CD4-positive, alpha-beta T cell treated with Interleukin-17A for 1 hour (primary cell): ENCODE measurements at places on chromosomes 5 and 9.

DNA sequence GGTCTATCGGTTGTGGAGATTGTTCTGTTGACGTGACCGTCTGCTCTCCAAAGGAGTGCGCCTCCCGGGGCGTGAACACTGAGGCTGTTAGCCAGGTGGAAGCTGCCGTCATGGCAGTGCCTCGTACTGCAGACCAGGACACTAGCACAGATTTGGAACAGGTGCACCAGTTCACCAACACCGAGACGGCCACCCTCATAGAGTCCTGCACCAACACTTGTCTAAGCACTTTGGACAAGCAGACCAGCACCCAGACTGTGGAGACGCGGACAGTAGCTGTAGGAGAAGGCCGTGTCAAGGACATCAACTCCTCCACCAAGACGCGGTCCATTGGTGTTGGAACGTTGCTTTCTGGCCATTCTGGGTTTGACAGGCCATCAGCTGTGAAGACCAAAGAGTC lies 128.9 kb upstream of the DMRT1 start:
- no peak for DNase-seq

GRCh38 chr9:120569556-120569955 lies 10.4 kb downstream of the CDK5RAP2 start:
- no peak for DNase-seq

- no peak for DNase-seq
These were observed 28.2 kb downstream of the BAAT start for GRCh38 chr9:101356619-101357018.

GRCh38 chr9:109653470-109653869 lies 126.5 kb upstream of the PALM2AKAP2 start:
- DNase-seq, result no peak

DNA sequence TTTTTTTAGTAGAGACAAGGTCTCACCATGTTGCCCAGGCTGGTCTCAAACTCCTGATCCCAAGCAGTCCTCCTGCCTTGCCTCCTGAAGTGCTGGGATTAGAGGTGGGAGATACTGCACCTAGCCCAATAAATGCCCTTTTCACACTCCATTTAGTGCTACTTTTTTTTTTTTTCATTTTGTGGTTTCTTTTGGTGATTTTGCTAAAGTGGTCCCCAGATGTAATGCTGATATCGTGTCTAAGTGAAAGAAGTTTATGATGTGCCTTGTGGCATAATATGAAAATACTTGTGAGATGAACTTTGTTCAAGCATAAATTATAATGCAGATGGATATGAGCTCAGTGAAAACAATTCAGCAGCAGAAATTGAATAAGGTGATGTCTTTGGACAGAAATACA lies 227.4 kb downstream of the ARHGAP26 start:
- DNase-seq, result no peak

DNA sequence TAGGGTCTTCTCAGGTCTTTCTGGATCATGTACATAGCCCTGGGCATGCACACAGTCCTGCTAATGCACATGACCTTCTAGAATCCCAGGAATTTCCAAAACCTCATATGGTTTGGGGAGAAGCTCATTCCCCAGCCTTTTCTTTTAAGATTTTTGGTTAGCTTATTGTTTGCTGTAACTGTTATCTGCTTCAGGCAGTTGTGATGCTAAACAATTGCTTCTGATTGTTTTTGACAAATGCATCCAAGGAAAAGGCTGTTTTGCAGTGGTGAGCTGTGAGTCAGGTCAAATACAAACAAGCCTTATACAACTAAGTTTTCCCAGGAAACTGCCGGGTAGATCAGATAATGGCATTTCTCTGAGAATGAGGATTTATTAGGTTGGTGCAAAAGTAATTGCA lies 32.7 kb downstream of the SMC5 start:
- no peak for DNase-seq

DNA sequence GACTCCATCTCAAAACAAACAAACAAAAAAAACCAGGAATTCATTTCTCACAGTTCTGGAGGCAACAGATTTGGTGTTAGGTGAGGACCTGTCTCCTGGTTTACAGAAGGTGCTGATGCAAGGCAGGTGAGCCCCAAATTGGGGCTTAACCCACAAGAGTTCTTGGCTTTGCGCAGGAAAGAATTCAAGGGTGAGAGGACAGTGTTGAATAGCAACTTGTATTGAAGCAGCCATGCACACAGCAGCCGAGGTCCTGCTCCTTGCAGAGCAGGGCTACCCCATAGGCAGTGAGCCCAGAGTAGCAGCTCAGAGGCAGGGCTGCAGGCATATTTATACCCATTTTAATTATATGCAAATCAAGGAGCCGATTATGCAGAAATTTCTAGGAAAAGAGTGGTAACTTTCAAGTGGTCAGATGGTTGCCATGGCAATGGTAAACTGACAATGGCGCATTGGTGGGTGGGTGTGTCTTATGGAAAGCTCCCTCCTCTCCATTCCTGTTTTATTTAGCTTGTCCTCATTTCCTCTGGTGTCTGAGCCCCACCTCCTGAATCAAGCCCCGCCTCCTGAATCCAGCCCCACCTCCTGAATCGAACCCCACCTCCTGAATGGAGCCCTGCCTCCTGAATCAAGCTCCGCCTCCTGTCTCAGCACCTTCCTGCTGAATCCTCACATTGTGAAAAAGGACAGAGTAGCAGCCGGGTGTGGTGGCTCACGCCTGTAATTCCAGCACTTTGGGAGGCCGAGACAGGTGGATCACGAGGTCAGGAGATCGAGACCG lies 34.5 kb upstream of the COL5A1 start:
- DNase-seq, result no peak

DNA sequence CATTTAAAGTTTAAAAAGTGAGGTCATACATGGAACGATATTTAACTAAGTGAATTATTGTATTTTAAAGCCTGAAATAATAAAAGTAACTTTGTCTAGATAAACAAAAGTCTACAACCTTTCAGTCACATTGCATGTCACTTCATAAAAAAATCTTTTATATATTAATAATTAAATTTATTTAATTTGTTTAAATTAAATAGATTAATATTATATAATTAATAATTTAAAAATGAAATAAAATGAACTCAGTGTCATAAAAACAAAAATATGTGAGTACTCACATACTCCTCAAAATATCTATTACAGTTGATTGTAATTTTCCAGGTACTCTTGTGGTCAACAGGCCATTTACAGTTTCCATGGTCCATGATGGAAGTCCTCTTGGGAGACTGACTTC lies 11.2 kb downstream of the GABRG2 start:
- DNase-seq, result no peak

DNA sequence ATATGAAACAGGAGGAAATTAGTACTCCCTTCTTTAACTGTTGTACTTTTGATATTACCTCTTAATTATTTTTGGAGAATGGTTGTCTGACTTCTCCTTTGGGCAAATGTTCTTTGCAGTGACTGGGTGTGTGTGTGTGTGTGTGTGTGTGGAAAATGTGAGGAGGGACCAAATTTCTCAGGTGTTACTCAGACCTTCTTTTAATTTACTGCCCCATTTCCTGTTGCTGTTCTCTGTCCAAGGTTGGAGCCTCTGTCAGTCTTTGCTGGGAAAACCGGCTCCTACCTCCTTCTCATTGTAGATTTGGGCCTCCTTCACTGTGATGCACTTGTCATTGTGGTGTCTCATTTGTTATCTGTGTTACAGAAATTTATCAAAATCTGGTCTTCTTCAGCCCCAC lies 68.4 kb downstream of the PBX3 start:
- no peak for DNase-seq

GRCh38 chr5:17860660-17861315 lies 226.5 kb downstream of the TAF11L14 start:
- no peak for DNase-seq

GRCh38 chr9:125376261-125377226 lies 114.9 kb downstream of the GAPVD1 start:
- DNase-seq, result no peak

- DNase-seq, result no peak
These were observed 28.6 kb upstream of the IL7R start for GRCh38 chr5:35828082-35828598.

- no peak for DNase-seq
These were observed 5.1 kb upstream of the WDR5 start for GRCh38 chr9:134130503-134131375.

DNA sequence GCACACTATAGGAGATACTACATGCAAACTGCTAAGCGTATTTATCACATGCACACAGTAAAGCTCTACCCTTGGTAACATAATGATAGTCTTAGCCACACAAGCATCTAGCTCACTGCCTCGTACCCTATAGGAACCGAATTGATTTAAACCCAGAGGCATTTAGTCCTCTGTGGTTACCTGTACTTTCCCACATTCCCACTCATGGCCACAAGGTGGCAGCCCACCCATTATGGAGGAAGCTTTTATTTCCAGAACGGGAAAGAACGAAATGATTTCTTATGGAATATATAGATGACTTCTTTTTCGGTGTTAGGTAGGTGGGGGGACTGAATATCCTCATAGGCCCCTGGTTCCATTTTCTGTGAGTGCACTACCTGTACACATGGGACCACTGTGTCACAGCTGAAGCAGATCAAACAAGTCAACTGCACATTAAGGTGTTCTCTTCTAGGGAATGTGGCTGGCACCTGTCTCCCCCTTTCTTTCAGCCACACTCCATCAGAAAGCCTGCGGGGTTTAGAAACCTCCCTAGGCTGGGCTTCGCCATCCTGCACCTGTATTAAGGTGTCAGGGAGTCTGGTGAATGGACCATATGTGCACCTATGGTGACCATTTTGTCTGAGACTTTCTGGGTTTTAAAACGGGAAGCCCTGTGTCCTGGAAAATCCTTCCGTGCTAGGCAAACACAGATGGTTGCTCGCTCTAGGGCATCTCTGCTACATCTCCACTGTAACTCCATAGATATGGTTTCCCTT lies 313.2 kb downstream of the SLIT3 start:
- DNase-seq, result peak; percentile 55

- no peak for DNase-seq
These were observed 4.0 kb downstream of the HIGD2A start for GRCh38 chr5:176392526-176392925.

- no peak for DNase-seq
These were observed 78.2 kb upstream of the ARAP3 start for GRCh38 chr5:141760193-141760592.

DNA sequence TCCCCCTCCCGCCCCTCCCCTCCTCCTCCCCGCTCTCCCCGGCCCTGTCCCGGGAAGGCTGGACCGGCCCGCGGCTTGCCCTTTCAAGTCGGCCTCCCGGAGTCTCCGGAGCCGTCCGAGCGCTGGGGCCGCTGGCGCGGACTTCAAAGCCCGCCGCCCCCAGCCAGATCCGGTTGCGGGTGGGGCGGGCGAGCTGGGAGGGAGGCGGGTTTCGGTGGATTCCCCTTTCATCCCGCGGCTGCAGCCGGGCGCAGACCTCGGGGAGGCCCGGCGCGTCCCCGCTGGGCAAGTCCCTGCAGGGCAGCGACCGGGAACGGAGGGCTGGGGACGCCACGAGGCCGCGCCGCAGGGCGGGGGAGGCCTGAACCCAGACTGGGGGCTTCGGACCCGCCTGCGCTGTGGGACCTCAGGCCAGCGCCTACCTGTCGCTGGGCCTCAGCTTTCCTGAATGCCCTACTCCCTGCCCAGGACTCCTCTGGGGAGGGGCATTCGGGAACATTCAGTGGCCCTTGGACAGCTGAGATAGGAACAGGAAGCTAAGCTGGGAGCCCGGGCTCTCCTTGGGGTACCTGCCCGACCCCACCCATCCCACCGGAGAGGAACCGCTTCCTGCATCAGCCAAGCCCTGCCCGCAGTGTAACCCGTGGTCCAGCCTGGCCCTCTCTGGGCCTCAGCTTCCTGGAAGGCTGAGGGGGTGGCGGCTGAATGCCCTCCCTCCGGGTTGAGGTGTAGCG lies 23.4 kb downstream of the C9orf50 start:
- DNase-seq, result peak; percentile 50

- DNase-seq, result no peak
These were observed 16.6 kb downstream of the ZNF131 start for GRCh38 chr5:43137326-43137725.

DNA sequence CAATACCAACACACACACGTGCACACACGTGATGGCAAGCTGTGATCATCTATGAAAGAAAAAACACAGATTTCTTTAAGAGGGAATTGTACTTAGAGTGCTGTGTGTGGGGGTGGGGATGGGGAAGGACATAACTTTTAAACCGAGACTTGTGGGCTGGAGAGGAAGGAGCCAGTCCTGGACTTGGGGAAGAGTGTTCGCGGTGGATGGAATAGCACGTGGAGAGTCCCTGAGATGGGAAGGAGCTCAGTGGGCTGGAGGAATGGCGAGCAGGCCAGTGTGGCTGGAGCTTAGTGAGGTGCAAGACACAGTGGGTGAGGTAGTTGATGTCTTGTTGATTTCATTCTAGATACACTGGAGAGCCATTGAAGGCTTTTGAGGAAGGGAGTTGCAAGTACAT lies 78.5 kb downstream of the RGS3 start:
- no peak for DNase-seq

DNA sequence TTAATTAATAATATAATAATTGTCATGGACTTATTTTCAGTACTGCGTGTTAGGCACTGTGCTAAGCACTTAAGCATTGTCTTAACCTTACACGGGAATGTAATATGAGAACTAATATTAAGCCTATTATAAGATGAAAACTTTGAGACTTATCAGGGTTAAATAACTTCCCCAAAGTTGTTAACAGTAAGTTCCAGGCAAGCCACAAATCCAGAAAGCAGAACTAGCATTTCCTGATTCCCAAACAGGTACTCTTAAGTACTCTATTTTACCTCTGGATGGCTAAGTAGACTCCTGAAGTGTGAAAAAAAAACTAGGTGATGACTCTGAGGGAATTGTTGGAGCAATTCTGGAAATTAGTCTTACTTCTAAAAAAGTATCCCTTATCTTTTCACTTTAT lies 23.8 kb downstream of the GABRG2 start:
- DNase-seq, result no peak

DNA sequence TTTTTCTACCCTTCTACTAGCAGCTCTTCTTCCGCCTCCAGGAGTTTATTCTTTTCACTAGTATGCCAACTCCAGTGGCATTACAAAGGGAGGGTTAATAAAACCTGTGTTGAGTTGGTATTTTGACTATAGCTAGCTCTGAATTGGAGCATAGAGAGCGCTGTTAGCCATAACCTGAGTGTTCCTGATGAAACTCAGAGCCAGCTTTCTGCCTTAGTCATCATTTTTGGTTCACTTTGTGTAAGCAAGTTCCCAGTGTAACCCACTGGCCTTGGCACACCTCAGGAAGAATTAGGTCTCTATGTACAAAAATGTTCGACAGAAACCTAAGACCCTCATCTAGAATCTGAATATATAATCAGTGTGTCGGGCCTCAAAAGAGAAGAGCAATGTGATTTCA lies 238.9 kb downstream of the NR3C1 start:
- DNase-seq, result no peak

- DNase-seq, result no peak
These were observed 2.2 kb downstream of the THBS4 start for GRCh38 chr5:80037366-80037765.

DNA sequence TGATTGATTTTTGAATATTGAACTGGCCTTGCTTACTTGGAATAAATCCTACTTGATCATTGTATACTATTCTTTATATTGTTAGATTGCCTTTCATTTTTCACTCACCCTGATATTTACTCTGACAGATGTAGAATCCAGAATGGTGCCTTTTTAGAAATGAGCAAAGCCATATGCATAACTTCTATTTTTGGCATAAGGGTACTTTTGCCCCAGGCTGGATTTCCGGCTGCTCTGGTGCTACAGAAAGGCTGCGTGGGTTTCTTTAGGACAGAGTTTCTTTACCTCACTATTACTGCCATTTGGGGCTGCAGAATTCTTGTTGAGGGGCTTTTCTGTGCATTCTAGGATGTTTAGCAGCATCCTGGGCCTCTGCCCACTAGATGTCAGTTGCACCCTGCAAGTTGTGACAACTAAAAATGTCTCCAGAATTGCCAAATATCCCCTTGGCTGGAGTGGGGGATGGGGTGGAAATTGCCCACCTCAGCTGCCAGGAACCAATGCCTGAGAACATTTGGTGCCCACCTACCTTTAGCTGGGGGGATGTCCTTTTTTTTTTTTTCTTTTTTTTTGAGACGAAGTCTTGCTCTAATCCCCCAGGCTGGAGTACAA lies 50.1 kb downstream of the SLC36A1 start:
- no peak for DNase-seq
